NCI-H2029 (cell line): ENCODE measurements at places on chromosomes 2 and 18.

- no peak for DNase-seq
These were observed 263.0 kb upstream of the SALL3 start for GRCh38 chr18:78716581-78716980.

DNA sequence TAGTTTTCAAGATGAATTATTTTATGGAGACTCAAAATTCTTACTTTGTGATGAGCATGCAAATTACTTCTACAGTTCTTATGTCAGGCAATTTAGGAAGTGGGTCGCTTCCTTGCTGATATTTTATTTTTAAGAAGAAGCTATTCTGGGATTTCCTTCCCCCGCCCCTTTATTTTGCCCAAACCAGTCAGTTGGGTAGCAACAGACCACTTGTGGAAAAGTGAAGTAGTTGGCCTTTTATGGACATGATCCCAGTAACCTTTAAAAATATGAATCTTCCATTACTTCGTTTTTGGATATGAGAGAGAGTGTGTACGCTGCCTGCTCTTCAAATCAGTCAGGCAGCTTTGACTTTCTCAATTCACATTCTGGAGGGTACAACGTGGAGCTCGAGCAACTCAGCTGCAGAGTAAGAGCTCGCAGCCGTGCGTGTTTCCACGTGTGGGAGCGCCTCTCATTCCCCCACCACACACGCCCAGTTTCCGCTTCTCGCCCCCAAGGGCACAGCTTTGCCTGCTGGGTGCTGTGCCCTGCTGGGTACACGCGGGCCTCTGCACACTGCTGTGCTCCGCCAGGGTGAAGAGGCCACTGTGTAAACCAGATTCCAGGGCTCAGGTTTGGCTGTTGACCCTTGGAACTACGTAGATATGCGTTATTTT, 92.6 kb downstream of the ITGB1BP1 start:
- DNase-seq, result no peak

- DNase-seq, result no peak
These were observed 359.8 kb upstream of the SETBP1 start for GRCh38 chr18:44320619-44321460.

GRCh38 chr2:214604861-214605260, 194.0 kb downstream of the VWC2L start:
- no peak for DNase-seq

GRCh38 chr2:160667811-160668210, 174.2 kb upstream of the RBMS1 start:
- DNase-seq, result no peak

GRCh38 chr2:28680657-28681056, 71.0 kb upstream of the PPP1CB start:
- DNase-seq, result no peak

DNA sequence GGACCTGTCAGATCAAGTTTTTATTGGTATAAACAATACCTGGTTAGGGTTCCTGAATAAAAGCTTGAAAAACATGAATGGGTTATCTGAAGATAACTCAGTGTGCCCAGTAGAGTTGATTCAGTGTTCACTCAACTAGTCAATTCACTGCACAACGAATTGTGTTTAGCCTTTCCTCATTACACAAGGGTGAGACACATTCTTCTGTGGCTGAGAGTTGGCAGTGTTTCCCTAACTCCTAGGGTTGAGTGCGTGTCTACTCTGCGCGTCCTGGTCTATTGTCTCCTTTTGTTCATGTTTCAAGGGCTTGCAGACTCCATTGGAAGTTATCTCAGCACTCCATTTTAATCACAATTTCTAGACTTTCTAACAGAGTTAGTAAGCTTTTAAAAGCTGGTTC, 32.8 kb upstream of the TMEM178A start:
- DNase-seq, result no peak

DNA sequence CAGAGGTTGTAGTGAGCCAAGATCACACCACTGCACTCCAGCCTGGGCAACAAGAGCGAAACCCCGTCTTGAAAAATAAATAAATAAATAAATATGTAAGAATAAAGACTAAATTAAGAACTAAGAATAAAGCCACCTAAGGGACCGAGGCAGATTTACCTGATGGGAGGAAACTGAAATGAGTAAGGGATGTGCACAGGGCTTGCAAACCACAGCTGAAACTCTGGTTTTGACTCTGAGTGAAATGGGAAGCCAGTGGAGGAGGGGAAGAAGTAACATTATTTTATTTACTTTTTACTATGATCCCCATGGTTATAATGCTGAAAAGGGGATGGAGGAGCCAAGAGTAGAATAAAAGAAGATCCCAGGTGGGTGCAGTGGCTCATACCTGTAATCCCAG, 107.3 kb downstream of the CABYR start:
- DNase-seq, result no peak

- no peak for DNase-seq
These were observed 29.0 kb downstream of the LINC00305 start for GRCh38 chr18:64119916-64120315.

GRCh38 chr2:112836163-112836560, 417 bp downstream of the IL1B start:
- DNase-seq, result no peak

DNA sequence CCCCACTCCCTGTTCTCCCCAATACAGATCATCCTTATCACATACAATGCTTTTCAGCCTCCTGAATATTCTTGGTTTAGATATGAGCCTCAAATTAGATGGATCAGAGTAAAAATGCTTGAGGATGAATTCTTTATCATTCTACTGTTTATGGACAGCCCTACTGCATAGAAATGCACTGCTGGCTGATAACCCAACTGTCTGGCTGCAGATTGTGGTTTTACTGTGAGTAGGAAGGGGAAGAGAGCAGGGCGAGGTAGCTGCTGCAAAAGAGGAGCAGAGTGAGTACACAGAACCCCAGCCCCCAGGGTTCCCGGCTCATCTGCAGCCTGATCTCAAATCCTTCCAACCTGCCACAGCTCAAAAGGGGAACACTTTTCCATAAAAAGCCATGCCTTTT, 29.4 kb upstream of the NCOA1 start:
- DNase-seq, result no peak

DNA sequence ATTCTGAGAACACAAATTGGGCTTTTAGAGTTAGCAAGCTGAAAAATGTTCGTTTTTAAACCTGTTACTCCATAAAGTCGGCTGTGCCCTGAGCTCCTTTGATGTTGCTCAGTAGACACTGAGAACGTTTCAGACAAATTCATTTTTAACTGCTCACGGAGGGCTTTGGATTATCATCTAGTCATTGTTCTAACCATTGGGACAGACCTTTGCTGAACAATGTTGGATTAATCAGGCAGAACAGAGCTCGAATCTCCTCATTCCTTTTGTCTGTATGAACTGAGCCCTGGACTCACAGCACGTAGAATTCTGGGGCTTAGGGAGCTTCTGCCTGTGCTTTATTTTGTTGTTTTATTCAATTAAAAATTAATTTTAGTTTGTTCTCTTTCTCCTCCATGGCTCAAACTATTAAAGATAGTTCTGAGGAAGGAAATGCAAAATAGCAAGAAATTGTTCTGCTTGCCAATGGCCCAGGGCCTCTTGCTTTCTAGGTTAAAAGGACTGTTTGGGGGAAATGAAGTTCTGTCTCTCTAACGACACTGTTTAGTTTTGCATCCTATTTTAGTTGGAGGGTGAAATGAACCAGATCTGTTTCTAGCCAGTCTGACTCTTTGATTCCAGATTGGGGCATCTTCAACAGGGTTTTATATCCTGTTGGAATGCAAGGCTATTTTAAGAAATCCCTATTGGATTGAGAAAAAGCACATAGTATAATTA, 114.7 kb upstream of the CXCR4 start:
- DNase-seq, result no peak

DNA sequence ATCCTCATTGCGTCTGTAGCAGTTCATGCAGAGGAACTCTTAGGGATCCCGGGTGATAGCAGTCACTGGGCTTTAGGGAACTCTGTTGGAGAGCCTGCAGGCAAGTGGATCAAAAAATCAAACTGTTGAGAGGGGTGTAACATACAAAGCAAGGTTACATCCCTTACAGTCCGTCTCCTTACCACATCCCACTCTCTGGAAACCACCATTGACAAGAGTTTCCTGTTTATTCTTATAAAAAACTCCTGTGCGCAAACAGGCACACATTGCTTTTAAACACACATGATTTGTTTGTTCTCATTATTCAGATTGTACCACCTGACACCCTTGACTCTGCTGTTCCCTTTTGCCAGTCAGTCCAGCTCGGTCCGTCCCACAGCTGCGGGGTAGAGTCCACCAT, 137.7 kb downstream of the LTBP1 start:
- DNase-seq, result no peak

- no peak for DNase-seq
These were observed 173.6 kb downstream of the LDLRAD4 start for GRCh38 chr18:13392029-13392750.

- no peak for DNase-seq
These were observed 36.2 kb upstream of the CCBE1 start for GRCh38 chr18:59733421-59733820.

DNA sequence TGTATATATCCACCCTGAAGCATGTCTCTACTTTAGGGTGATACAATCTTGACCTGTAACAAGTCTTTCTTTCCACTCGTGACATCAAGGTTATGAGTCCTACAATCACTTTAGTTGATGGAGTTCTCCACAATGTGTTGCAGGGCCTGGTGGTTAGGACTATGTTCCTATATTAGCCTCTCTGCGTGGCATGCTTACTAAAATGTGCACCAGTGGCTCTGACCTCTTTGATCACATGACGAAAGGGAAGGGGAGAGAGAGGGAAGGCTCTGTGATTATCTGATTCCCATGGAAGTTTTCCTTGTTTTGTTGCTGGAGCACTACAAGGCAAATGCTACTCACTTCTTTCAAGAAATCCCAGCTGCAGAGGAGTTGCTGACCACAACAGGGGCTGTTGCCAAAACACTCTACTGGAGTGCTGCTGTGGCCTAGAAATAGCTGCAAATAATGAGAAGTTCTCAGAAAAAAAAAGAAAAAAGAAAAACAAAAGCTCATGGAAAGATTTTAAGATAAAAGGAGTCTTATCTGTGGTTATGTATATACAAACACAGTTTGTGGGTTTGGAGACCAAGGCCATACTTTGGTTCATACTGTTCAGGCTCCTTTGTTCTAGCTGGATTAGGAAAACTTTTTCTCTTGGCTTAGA, 272.8 kb upstream of the MMADHC start:
- DNase-seq, result no peak

DNA sequence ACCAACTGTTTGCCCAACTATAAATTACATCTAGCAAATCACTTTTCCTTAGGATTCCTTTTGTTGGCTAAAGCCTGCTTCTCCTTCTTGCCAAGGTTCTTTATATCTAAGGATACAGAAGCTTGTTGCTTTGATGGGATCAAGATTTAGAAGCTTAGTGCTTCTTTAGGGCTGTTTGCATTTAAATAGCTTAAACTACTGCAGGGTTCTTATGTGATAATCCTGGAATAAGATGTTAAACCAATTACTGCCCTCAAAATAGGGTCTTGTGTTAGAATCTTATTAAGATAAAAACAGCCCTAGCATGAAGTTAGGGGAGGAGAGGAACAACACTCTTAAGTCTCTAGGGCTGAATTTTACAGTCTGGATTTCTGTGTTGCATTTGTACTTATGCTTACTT, 64.2 kb downstream of the KIF5C start:
- no peak for DNase-seq

DNA sequence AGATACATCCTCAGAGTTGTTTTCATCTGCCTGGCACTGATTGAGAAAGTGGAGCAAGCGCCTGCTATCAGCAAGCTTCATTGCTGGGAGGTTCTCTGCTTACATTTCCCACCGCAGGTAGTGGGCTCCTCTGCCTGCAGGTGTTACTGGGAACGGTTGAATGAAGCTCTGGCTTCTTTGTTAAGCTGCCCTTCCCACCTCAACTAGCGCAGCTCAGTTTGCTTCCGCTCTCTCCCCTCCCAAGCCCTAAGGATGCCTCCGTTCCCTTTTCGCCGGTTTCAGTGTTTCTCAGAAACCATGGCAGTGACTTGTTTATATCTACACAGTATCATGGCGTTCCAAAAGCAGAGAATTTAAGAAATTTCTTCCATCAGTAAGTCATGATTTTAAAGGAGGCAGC, 72.2 kb upstream of the B3GNT7 start:
- DNase-seq, result no peak

DNA sequence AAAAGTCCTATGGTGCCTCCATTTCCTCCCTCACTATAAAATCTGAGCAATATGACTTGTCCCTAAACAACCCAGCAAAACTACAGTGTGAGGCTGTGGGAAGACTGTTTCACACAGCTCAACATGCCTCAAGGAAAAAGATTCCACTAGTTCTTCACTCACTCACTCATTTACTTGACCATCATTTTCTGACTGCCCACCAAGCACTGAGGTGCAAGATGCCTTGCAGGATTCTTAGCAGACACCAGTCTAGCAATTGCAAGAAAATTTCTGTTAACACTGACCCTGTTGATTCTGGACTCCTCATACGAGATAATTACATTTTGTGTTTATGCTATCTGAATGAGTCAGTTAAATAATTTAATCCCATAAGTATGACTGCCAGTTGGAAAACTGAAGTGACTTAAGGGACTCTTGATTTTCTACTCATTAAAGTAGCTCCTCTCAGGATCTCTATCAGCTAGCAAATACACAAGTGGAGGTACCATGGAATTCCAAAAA, 51.9 kb upstream of the PCBP1 start:
- DNase-seq, result no peak

DNA sequence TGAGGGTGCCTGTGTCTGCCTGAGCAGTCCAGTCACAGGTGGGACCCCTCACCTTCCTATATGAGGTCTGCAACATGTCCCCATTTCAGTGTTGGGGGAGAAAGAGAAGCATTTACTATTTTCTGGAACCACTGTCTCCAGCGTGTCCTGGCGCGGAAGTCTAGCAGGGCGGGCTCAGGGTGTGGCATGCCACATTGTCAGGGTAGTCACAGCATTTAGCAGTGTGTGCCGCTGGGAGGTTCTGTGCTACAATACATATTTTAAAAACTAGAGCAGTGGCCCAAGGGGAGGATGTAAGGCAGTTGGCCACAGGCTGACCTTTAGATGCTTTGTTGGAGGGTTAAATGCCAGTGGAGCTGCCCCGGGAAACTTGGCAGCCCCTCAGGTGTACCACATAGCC, 12.5 kb downstream of the UBE2F start:
- no peak for DNase-seq

DNA sequence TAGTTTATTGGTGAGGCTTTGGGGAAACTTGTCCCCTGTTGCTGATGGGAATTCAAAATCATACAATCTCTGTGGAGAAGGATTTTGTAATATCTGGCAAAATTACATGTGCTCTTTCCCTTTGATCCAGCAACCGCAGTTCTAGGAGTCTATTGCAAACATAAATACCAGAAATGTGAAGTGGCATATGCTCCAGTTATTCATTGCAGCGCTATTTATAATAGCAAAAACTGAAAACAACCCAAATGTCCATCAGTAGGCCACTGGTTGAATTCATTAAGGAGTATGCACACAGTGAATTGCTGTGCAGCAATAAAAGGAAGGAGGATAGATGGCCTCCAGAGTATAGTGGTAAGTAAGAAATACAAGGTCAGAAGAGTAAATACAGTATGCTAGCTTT, 76.5 kb downstream of the HNRNPLL start:
- no peak for DNase-seq

GRCh38 chr2:205002390-205002789, 457.1 kb downstream of the PARD3B start:
- no peak for DNase-seq
